Activated T-cell treated with anti-CD3 and anti-CD28 coated beads, Interleukin-2, amount 50 U/mL, for 1 hour (primary cell): ENCODE measurements at places on chromosomes 11 and 22.

DNA sequence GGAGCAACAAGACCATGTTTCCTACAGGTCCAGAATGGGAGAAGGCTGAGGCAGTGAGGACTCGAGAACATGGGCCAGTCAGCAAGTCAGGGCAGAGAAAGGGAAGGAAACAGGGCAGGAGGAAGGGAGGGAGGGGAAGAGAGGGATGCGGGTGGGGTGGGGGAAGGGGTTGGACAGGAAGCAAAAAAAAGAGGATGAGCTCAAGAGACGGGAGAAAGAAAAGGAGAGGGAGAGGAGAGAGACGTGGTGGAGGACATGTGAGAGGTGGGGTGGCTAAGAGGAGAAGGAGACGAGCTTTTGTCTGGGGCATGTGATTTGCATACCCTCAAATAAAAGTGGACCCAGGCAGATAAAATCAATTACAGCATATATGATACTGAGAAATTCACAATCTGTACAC lies 389.5 kb upstream of the B3GAT1 start:
- no peak for DNase-seq

GRCh38 chr11:34468209-34468841 lies 29.6 kb downstream of the CAT start:
- peak; percentile 28 for DNase-seq

- no peak for DNase-seq
Observed at GRCh38 chr11:37394236-37394870, 796.3 kb upstream of the RAG2 start.

DNA sequence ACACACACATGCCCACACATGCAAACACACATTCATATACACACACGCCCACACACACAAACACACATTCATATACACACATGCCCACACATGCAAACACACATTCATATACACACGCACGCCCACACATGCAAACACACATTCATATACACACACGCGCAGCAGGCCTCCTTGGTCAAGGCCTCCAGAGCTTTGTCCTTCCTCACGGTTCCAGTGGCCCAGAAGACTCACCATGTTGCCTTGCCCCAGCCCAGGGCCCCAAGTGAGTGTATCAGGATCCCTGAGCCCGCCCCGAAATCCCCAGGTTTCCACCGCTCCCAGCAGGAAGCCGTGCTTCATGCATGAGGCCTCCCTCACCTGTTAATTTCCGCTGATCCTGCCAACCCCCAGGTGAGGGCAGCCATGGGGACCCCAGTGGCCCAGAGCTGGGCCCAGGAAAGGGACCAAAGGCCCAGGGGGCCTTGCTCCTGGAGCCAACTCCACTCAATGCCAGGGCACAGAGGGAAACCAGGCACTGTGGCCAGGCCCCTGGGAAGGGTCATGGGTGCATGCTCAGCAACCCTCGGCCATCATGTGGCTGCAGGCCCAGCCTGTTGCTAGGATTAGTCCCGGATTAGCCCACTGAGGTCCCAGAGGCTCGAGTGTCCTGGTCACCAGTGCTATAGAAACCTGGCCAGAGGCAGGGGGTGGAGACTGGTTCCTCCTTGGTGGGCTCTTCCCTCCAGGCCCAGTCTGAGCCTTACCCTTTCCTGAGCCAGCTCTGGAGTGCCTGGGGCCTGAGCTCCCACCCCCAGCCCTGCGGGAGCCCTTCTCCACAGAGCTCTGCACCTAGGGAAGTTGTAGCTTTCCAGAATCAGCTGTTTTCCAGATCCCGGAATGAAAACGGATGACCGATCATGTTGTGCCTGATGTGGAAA lies 34.4 kb downstream of the IGF2 start:
- DNase-seq: no peak

GRCh38 chr22:41565403-41566054 lies 4.7 kb downstream of the CSDC2 start:
- no peak for DNase-seq
